ENCODE measurements at places on chromosomes 5 and 9.

- no peak for DNase-seq
Observed at GRCh38 chr9:133779516-133780403, 41.6 kb upstream of the SARDH start.

DNA sequence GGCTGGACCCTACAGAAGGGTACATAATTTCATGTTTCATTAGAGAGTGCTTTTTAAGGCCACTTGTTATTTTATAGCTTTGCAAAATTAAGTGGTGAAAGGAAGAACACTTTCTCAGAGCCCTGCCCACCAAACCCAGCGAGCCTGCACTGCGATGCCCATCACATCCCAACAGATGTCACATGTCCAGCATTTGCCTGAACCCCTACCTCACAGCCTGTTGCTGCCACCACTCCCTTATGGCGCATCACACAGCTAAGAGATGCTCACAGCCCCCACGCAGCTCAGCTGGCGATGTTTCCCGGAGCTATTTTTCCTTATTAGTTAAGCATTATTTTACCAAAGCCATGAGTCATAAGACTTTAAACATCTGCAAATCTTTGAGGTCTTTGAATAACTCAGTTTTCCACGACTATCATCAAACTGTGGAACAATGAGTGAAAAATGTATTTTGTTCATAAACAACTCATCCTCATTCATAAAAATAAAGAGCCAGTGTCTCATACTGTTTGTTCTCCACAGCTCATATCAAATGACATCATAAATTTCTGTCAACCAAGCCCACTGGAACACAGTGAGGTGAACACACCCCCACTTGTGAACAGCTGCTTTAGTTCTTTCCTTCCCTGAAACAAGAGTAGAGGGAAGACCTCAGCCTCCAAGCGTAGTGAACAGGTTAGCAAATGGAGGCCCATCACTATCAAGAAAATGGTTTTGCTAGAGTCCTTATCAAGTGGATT lies 104.9 kb downstream of the SYK start:
- no peak for DNase-seq

- no peak for DNase-seq
Observed at GRCh38 chr5:143337946-143338345, 65.5 kb downstream of the NR3C1 start.

DNA sequence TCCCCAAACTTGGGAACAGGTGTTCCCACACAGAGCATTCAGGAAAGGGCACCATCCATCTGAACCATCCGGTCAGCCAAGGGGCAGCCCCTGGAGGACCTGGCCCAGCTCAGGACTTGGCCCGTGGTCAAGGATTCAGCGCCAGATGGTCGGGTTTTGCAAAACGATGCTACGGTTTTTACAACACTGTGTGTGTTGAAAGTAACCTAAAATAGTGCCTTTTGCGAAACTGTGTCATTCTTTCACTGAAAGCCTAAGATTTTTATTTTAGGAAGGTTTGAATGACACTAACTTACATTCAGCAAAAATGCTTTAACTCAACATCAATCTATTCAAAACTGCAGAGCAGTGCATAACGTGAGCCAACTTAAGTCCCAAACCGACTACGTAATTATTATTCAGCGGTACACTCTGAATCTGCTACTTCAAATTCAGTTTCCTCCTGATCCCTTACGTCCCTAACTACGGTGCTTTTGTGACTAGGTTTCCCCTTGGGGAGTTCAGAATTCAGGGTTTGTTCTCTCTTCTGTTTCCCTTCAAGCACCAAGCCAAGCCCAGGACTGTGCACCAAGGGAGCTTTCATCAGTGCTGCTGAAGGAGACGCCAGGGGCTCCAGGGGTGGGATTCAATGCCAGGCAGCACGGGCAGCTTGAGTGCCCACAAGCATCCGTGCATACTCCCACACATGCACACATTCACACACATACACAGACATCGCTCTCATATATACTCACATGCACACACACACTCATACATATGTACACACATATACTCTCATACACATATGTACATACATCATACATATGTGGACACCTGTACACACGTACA lies 25.8 kb downstream of the LPCAT1 start:
- no peak for DNase-seq

DNA sequence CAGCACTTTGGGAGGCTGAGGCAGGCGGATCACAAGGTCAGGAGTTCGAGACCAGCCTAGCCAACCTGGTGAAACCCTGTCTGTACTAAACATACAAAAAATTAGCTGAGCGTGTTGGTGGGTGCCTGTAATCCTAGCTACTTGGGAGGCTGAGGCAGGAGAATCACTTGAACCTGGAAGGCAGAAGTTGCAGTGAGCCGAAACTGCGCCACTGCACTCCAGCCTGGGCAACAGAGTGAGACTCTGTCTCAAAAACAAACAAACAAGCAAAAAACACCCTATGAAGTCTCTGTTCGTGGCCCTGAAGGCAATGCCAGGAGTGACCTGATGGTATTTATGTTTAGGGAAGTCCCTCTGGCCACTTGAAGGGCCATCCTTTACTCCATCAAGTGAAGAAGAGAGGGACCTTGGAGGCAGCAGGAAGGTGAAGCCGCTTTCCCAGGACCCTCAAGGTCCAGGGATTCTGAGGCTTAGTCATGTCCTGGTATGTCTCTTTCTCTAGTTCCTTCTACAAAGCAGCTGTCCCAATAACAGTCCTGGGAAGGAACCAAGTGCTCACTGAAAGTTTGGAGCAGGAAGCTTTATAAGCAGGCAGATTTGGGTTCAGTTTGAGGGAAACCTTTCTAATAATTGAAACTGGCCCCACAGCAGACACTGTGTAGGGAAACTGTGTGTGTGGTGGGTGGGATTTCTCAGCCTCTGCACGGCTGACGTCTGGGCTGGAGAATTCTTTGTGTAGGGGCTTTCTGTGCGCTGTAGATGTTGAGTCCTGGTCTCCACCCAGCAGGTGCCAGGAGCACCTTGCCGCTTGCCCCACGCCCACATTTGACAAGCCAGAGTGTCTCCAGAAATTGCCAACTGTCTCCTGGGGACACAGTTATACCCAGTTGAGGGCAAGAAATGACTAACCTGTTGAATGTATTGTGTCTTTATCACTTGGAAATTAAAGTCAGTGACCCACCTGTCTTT lies 12.5 kb downstream of the PHF2 start:
- peak; percentile 10 for DNase-seq

DNA sequence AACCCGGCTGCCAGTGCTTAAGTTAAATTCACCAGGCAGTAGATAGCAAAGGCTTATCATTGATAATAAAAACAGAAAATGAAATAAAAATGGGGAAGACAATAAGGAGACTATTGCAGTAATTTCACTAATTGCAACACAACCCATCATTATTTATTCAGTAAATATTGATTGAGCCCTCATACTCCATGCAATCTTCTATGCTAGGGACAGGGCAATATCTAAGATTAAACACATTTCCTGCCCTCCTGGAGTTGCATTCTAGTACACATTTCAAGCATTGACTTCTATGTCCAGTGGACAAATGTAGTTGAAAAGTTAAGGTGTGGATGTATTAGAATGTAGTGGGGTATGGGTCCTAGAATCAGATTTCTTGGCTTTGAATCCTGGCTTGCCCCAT lies 12.8 kb downstream of the MEGF10 start:
- DNase-seq, result no peak

- DNase-seq, result no peak
Observed at GRCh38 chr5:112637343-112637742, 100.3 kb upstream of the APC start.

GRCh38 chr5:168585119-168585856 lies 6.1 kb upstream of the PANK3 start:
- no peak for DNase-seq

DNA sequence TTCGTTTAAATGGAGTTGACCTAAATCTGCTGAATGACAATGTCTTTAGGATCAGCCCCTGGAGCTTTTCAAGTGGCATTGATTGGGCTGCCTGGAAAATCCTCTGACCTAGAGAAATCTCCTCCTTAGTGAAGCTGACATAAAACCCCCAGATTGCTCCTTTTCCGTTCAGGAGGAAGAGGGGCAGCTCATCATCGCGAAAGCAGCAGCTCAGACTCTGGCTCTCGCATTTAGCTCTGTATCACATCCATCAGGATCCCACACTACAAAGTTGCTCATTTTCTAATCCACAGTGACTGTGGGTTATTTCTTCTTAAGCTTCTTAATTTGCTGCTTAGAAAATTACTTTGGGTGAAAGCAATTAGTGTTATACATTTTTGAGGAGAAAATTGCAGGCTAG lies 373.7 kb downstream of the ENC1 start:
- no peak for DNase-seq

GRCh38 chr9:13705918-13706317 lies 426.4 kb upstream of the MPDZ start:
- DNase-seq, result peak; percentile 58

GRCh38 chr5:56405116-56405908 lies 172.2 kb upstream of the ANKRD55 start:
- no peak for DNase-seq

- no peak for DNase-seq
Observed at GRCh38 chr5:6660688-6661087, 27.4 kb downstream of the SRD5A1 start.

GRCh38 chr5:76152161-76152560 lies 69.0 kb downstream of the SV2C start:
- DNase-seq, result no peak

DNA sequence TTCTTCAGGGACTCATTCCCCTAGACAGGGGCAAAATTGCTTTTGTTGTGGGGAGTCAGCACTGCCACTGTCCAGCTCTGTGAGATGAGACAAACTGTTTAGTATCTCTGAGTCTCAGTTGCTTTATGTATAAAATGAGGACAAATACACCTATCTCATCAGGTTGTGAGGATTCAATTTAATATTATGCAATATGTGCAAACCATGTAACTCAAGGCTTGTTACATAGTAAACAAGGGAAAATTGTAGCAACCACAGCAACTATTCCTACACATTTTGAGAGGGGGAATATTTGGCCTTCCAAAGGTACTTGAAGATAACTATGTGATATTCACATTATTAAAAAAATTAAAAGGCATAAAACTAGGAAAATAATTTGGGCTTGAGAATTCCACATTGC lies 411.9 kb upstream of the SLC30A5 start:
- no peak for DNase-seq

GRCh38 chr5:175236176-175236575 lies 207.8 kb downstream of the DRD1 start:
- no peak for DNase-seq

- DNase-seq, result no peak
Observed at GRCh38 chr5:131983244-131983771, 28.1 kb downstream of the ACSL6 start.

- no peak for DNase-seq
Observed at GRCh38 chr5:103145196-103145595, 25.1 kb downstream of the PPIP5K2 start.

- no peak for DNase-seq
Observed at GRCh38 chr5:169112016-169112415, 188.9 kb downstream of the SLIT3 start.

DNA sequence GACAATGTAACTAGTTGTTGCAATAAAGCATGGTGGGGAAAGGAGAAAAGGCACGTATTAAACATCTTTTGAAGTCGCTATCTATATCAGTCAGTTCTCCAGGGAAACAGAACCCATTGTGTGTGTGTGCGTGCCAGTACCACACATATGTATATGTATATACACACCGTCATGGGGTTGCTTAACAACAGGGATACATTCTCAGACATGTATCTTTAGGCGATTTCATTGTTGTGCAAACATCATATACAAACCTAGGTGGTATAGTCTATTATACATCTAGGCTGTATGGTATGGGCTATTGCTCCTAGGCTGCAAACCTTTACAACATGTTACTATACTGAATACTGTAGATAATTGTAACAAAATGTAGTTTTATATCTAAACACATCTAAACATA lies 2.3 kb downstream of the CDKN2B-AS1 start:
- no peak for DNase-seq

DNA sequence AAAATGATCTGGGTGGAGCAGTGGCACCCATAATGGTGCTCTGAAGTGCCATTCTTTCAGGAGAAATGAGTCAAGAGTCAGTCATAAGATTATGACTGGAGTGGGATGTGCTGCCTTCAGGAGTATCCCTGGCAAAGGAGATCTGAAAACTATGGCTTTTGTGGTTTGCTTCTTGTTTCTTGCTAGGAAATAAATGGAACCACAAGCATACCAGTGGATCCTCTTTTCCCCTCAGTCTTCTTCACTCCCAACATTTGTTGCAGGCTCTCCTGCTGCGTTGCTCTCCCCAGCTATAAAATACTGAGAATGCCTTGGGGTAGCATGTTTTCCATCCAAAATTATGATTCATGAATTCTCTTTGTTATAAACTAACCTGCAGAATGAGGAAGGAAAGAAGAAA lies 199.1 kb downstream of the NNT start:
- no peak for DNase-seq

- no peak for DNase-seq
Observed at GRCh38 chr5:147930769-147931168, 24.4 kb upstream of the C5orf46 start.

DNA sequence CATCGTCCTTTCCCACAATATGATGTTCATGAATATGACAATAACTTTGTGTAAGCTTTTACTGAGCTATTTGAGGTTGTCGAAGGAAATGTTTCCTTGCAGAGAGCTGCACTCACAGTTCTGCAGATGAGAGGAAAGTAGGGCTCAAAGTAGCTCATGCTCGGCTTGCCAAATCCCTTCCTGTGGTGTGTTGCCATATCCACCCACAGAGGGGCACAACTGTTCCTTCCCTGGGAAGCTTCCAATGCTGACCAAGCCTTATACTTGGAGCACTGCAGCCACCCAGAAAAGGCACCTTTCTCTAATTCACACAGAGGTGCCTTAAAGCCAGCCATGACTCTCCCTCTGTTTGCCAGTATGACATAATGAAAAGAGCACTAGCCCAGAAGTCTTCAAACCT lies 390.3 kb downstream of the CAAP1 start:
- no peak for DNase-seq

DNA sequence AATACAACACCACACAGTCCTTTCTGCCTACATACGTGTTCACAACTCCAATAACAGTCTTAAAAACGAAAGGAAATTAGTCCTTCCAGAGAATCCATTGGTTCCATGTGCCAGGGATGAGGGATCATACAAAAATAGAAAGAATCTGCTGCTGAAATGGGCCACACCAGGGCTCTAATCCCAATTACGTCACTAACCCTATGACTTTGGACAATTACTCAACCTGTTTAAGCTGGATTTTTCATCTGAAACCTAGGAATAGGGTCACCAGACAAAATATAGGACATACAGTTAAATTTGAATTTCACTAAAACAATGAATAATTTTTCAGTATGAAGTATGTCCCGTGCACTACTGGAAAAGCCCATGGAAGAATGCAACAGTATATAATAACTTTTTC lies 264.7 kb downstream of the YTHDC2 start:
- no peak for DNase-seq

- DNase-seq, result no peak
Observed at GRCh38 chr9:93048566-93049448, 9.7 kb upstream of the SUSD3 start.

Data from sciatic nerve (tissue), 2 donors.